ENCODE measurements at places on chromosomes 4 and X. TPM values are rescaled to one million over a fixed set of nuclear protein-coding genes. Genes with fewer than 3 reads are reported as not detected.

DNA sequence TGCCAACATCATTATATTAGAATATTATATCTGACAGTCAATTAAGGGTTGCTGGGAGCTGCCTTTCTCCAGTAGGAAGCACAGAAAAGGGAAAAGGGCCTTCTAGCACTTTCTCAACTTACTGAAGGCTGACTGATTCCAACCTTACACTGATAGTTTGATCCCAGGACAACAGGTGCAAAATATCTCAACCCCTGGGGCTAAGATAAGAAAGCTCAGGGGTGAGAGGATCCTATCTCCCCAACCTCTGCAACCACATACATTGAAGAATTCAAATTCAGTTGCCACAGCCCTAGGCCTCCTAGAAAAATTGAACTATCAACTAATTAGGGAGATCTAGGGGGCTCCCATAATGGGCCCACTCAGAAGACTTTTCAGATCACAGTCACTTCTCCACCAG, 179.1 kb upstream of the GPRIN3 start:
- DNase-seq: no peak
- no peak overlapping the region for H3K27ac ChIP-seq
- H3K36me3 ChIP-seq: peaks cover 2% of the 10 kb centered on the region
- H3K4me3 ChIP-seq: no peak overlapping the region
- H3K27me3 ChIP-seq: no peaks in the 10 kb centered on the region
- peaks cover 2% of the 10 kb centered on the region for H3K4me1 ChIP-seq

GBA3 gene
- not detected for total RNA-seq

DNA sequence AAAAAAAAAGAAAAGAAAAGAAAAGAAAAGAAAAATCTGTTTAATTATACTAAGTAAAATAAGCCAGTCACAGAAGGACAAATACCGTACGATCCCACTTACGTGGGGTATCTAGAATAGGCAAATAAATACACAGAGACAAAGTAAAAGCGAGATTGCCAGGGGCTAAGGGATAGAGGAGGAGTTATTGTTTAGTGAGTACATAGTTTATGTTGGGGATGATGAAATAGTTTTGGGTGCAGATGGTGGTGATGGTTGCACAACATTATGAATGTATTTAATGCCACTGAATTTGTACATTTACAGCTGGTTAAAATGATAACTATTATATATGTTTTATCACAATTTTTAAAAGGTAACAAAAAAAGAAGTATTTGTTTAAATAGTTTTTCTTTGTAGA, 7.1 kb downstream of the CA5B start:
- no peak for DNase-seq
- H3K27ac ChIP-seq: peak overlapping the region; percentile 81
- H3K27me3 ChIP-seq: no peaks in the 10 kb centered on the region
- H3K36me3 ChIP-seq: peaks cover 8% of the 10 kb centered on the region
- peak overlapping the region; percentile 11 for H3K4me3 ChIP-seq
- H3K4me1 ChIP-seq: peaks cover 53% of the 10 kb centered on the region

DNA sequence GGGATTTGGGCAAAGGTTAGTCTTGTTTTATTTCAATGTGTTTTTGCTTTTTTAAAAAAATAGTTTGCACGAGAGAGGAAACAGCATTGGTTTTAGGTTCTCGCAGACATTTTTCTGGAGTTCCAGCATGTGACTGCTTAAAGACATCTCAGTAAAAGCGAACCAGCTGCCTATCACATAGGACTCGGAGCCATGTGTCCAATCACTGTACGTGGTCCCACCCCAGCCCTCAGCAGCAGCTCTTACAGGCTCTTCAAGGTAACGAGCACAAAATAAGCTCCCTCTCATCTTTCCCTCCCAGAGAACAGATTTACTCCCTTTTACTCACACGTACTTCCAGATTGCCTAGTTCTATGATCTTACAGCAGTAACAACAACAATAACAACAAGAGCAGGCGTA, 68.7 kb downstream of the MCF2 start:
- H3K27me3 ChIP-seq: no peaks in the 10 kb centered on the region
- no peaks in the 10 kb centered on the region for H3K36me3 ChIP-seq
- no peak for DNase-seq

DNA sequence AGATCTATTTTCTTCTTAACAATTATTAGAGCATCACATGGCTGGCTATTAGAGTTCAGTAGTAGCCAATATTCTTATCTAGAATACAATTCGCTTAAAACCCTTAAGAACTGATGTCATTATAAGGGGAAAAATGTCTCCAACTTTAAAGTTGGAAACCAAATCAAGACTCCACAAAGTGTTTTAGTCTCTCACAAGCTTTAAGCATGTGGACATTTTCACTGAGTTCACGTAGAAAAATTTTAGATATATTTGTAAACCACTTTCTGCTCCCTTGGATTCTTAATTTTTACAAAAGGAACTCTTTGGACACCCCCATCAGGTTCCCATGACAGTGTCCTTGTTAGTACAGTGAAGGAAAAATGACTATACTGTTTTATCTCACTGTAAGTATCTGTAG, 123.9 kb upstream of the NAP1L5 start:
- H3K27me3 ChIP-seq: no peaks in the 10 kb centered on the region
- peak overlapping the region; percentile 83 for H3K4me3 ChIP-seq
- H3K4me1 ChIP-seq: peaks cover 59% of the 10 kb centered on the region
- DNase-seq: no peak
- H3K27ac ChIP-seq: peak overlapping the region; percentile 23

DNA sequence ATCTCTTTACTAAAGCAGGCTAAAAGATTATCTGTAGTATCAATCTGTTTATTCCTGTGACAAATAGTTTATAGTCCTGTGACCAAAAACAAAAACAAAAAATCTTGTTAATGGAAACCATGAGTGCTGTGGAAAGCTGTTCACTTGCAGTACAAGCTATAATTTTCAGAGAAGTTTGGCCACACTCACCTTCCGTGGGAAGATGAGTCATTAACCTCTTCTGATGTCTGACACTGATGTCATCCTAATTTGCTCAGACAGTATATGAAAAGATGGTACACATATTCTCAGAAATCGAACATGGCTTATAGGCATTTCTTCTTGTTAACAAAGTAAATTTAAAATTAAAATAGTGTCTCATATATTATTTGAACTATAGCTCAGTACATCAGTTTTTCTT, 19.9 kb upstream of the ENPP6 start:
- no peaks in the 10 kb centered on the region for H3K27me3 ChIP-seq
- no peaks in the 10 kb centered on the region for H3K36me3 ChIP-seq
- no peak overlapping the region for H3K4me3 ChIP-seq
- DNase-seq: no peak
- no peaks in the 10 kb centered on the region for H3K4me1 ChIP-seq

PDGFRA gene
- total RNA-seq: 100 TPM

DNA sequence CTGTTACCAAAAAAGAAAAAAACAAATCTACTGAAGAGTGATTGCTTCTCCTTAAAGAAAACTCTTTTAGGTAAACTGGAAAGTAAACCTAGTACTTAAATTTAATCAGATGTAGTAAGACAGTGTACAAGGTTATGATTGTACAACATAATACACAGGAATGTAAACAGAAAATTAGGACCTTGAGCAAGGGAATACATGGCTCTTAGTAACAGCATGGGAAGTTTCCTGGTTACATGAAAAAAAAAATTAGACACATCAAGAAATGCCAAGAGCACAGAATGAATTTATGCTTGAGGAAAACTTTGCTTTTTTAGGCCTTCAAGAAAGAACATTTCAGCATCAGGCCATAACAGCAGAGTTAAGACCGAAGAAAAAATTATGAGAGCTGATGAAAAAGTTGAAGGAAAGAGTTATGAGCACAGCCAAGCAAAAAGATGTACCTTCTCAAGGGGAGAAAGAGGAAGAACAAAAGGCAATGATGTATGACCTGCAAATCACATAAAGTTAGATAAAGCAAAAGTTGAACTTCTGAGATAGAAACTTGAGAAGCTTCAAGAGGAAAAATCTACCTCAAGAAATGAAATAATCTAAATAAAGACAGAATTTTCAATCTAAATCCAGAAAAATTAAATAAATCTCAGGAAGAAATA, 311.6 kb downstream of the GALNTL6 start:
- H3K4me3 ChIP-seq: no peak overlapping the region
- H3K27ac ChIP-seq: no peak overlapping the region
- H3K36me3 ChIP-seq: no peaks in the 10 kb centered on the region

DNA sequence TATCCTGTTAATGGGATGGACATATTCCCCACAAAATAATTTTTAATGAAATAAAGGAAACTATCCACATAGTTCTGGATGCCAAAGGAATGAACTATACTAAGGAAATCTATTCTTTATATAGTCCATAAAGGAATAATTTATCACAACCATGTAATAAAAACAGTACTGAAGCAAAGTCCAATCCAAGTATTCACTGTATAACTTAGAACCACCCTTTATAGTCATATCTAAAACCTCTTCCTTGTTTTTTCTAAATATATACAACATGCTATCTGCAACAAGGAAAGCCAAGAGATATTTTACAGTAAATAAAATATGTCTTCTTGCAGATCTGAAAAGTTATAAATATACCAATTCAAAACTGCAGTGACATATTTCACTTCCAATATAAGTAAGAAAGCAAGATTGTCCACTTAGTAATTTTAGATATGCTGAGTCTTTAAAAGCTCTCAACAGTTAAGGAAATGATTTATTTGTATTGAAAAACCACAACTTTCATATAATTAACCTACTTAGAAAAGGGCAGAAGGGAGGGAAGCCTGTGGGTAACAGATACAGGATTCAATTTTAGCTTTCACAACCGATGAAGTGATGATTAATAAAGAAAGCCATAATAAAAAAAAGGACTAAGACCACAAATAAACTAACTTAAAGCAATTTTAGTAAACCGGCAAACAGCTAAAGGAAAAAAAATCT, 8.0 kb downstream of the NR3C2 start:
- H3K4me1 ChIP-seq: peaks cover 2% of the 10 kb centered on the region
- H3K27ac ChIP-seq: no peak overlapping the region
- peaks cover 63% of the 10 kb centered on the region for H3K27me3 ChIP-seq
- H3K36me3 ChIP-seq: no peaks in the 10 kb centered on the region
- DNase-seq: no peak
- no peak overlapping the region for H3K4me3 ChIP-seq

BLTP1 gene
- total RNA-seq: 66.7 TPM

GRCh38 chrX:49171752-49172279, at the start of gene PLP2:
TSS of gene PLP2 (plus strand) at chrX:49171898. CDS start at chrX:49172001, 103 bp downstream.
- peaks cover 20% of the 10 kb centered on the region for H3K36me3 ChIP-seq
- no peak for DNase-seq
- H3K27me3 ChIP-seq: peaks cover 10% of the 10 kb centered on the region
- H3K27ac ChIP-seq: peak within 1 kb of the TSS; percentile 53

- peaks cover 39% of the 10 kb centered on the region for H3K4me1 ChIP-seq
- no peak overlapping the region for H3K4me3 ChIP-seq
- no peaks in the 10 kb centered on the region for H3K27me3 ChIP-seq
- no peak for DNase-seq
These were observed 178.7 kb upstream of the RBPJ start for GRCh38 chr4:26141911-26142638.

AFP gene
- 0.25 TPM for total RNA-seq

DNA sequence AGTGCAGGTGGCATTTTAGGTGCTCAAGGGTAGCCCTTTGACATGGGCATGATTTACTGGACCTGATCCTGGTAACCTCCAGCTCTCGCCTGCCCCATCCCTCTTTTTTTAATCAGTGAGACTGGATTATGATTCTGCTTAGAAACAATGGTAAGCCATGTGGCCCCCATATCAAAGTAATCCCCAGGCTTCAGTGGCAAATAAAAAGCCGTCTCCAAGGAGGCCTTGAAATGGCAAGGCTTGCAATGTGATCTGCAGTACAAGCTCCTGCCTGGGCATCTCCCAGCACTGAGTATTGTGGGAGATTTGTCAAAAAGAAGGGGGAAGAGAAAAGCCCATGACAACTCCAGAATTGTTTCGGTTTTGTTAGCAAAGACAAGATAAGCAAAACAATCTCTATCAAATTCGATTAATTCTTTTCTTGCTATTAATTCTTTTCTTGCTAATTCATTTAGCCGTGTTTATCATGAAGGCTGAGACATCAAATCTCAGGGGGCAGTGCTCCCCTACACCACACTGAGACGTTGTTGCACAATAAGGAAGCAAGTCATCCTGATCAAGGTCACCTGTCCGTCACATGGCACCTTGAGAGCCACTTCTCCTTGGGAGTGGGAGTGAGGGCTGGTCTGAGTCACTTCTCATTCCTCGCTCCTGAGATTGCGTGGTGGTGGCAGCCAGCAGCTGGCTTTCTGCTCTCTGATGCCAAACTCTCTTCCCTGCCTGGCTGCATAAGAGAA, 312.7 kb upstream of the GATB start:
- peaks cover 41% of the 10 kb centered on the region for H3K4me1 ChIP-seq
- peak overlapping the region; percentile 61 for H3K27ac ChIP-seq
- DNase-seq: no peak

GRCh38 chrX:153732401-153732800, 7.7 kb downstream of the ABCD1 start:
- no peak overlapping the region for H3K4me3 ChIP-seq
- peaks cover 3% of the 10 kb centered on the region for H3K4me1 ChIP-seq
- H3K27ac ChIP-seq: no peak overlapping the region
- H3K27me3 ChIP-seq: no peaks in the 10 kb centered on the region
- DNase-seq: no peak

- DNase-seq: no peak
- H3K27me3 ChIP-seq: no peaks in the 10 kb centered on the region
- H3K4me1 ChIP-seq: no peaks in the 10 kb centered on the region
- peaks cover 48% of the 10 kb centered on the region for H3K36me3 ChIP-seq
These were observed 110.0 kb downstream of the CBR4 start for GRCh38 chr4:168900080-168900479.

TSPAN7 gene
- 11.8 TPM for total RNA-seq

DNA sequence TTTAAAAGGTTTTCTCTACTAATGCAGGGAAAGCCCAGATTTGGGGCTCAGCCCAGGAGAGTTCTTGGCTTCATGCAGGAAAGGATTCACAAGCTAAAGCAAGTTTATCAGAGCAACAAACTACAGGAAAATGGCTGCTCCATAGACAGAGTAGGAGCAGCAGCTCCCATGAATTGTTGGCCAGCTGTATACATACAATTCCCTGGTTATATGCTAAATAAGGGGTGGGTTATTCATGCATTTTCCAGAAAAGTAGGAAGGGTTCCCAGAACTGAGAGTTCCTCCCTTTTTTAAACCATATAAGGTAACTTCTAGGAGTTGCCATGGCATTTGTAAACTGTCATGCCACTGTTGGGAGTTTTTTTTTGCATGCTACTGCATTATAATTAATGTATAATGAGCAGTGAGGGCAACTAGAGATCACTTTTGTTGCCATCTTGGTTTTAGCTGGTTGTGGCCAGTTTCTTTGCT, 2.6 kb downstream of the C4orf33 start:
- peaks cover 6% of the 10 kb centered on the region for H3K36me3 ChIP-seq
- DNase-seq: no peak
- H3K4me1 ChIP-seq: peaks cover 12% of the 10 kb centered on the region

TMPRSS11E gene
- total RNA-seq: 0.11 TPM

DNA sequence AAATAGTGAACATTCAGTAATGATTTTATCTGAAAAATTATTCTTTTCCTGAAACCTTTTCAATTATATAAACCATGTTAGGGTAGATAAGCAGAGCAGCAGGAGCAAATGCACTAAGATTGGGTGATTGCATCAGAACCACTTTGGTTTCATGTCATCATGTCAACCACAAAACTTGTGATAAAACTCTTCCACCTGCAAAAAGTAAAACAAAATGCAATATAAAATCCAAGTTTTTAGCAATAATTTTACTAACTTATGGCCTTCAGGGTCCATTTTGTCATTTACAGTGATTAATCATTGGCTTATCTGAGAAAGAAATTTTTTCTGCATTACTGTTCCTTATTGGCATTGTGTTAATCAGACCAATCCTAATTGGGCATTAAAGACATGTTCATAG, 42.4 kb downstream of the NHS start:
- peaks cover 15% of the 10 kb centered on the region for H3K27me3 ChIP-seq
- no peak for DNase-seq
- no peak overlapping the region for H3K27ac ChIP-seq
- H3K4me1 ChIP-seq: peaks cover 38% of the 10 kb centered on the region
- no peaks in the 10 kb centered on the region for H3K36me3 ChIP-seq

All from mesothelial cell of epicardium (in vitro differentiated cells).